Activated naive CD4-positive, alpha-beta T cell treated with anti-CD3 and anti-CD28 coated beads, Interleukin-2, amount 50 U/mL, for 16 hours (primary cell): ENCODE measurements at places on chromosomes 11 and 22.

DNA sequence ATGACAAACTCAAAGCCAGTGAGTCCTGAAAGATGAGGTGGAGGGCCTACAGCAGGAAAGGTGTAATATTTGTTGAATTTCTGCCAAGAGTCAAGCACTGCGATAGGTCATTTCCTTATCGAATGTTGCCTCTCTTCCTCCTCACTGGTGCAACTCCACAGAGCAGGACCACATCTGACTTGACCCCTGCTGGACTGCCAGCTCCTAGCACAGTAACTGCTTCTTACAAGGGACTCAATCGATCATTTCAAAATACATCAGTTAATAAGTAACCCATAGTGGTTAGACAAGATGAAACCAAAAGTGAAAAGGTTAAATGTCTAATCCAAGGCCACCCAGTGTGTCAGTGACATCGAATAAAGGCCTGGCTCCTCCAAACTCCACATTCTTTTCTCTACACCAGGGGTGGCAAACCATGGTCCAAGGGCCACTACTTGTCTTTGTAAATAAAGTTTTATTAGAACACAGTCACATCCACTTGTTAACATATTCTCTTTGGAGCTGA, 98.5 kb upstream of the CSNK2A3 start:
- no peak for DNase-seq

GRCh38 chr22:20803696-20804324, 29.9 kb downstream of the SERPIND1 start:
- peak; percentile 41 for DNase-seq

DNA sequence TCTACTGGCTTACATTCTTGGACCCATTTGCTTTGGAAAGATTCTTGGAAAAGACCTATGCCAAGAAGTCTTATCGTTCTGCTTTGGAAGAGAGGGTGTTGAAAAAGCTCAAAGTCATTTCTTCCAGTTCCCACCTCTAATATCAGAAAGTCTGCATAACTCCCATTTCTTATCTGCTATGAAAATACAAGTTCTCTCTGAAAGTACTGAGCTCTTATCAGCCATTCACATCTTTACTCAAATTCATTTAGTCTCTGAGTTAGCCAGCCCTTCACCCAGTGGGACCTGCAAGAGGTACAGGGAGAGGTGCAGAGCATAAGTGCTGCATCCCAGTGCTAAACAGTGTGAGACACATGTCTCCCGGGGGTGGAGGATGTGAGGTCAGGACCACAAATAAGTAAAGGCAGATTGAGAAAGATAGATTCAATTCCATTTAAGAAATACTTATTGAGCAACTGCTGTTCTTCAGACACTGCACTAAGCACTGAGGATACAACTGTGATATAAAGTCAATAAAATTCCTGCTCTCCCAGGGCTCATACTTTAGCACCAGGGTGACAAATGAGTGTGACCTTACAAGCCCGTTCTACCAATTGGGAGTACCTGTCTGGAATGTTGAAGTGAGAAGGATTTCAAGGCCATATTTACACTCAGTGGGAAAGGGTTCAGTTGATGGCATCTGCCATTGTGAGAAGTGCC, 76.7 kb downstream of the PISD start:
- DNase-seq: no peak

DNA sequence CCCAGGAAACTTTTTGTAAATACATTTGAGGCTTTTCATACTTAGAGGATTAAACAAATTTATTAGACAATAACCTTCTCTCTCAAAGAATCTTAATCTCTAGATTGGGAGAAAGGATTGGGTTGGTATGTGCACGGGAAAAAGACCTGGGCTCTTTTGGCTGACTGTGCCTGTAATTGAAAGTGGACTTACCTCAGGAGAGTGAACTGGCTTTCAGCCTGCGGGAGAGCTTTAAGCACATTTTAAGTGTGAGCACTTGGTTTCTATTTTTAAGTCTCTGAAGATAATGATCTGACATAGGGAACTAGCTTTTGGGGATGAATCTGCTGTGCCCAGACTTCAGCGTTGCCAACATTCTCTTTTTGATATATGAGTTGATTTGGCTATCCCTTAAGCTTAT, 35.8 kb downstream of the UVRAG start:
- no peak for DNase-seq

DNA sequence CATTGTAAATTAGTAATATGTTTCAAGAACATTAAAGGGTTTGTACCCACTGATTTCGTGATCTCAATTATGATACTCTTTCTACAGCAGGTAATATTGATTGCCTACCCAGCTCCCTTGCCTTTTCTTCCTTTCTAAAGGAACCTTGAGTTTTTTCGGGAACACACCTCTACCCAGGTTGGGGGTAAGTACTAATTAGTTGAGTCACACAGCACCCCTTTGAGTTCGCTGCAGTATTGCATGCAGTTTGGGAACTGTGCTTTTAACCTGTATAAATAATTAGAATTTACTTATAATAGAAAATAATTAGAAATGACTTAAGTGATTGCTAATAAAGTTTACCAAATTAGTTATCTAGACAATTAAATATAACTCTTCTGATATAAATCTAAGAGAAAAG, 24.9 kb downstream of the ARHGAP42 start:
- no peak for DNase-seq

- DNase-seq: no peak
Observed at GRCh38 chr11:114148013-114148382, 88.5 kb downstream of the ZBTB16 start.

- DNase-seq: no peak
Observed at GRCh38 chr11:109914809-109915653, 178.2 kb upstream of the ZC3H12C start.

GRCh38 chr11:74570266-74571061, 21.9 kb upstream of the POLD3 start:
- DNase-seq: peak; percentile 14

GRCh38 chr11:113435190-113435968, 39.8 kb downstream of the DRD2 start:
- DNase-seq: no peak

- DNase-seq: no peak
Observed at GRCh38 chr11:74697722-74698121, 33.5 kb downstream of the CHRDL2 start.

DNA sequence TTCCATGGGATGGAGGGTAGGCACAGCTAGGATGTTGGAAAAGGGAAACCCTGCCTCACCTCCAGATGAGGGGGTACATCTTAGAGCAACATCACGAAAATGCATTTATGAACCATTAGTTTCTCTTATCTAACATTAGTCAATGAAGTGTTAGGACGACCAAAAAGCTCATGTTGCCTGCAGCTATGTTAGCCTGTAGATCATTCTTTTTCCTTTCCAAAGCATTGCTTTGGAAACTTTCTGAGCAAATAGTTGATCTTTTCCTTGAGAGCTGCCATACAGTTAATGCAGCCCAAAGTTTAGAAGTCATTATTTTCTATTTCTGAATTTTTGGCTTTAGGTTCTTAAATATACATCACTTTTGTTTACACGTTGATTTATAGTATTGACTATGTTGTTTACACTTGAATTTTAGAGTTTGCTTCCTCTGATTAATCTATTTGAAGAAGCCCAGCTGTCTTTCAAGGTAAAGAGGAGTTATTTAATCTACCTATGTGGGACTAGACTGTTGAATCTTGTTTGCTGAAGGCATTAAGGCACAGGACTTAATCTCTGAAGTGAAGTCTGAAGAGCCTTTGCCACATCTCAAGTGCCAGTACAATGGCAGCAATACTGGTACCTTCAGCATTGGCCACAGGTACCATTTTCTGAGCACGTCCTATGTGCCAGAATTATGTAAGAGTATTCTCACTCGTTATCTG, 11.0 kb downstream of the POU2AF3 start:
- DNase-seq: no peak

DNA sequence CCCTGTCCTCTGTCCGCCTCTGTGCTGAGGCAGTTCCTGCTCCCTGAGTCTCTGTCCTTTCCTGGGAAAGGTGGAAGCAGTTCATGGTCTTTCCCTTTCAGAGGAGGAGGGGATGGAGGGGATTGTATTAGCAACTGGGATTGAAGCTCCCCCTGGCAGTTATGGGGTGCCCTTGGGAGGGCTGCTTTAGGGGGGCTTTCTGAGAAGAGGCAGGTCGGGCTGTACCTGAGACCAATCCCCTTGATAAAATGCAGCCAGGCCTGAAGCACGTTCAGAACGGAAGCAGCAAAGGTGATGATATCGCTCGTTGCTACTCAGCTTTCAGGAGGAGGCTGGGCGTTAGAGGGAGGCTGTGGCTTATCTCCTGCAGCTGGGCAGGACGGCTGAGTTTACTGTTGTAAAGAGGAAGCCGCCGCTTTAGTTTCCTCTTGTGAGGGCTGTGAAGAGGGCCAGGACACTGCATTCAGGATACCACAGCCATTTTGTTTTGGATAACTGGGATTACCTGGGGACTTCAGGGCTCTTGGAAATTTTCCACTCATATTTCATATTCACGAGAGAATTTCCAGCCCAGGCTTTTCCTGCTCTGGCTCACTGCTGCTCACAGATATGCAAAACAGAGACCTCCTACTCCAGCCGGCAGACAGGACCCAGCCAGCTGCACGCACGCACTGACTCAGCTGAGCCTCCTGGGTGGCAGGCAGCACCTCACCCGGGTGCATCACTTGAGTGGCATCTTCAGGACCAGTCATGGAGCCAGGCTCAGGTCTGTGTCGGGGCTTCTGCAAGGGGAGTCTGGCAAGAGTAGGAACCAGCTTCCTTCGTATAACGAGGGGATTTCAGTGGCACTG, 798 bp downstream of the AMPD3 start:
- DNase-seq: peak; percentile 83

DNA sequence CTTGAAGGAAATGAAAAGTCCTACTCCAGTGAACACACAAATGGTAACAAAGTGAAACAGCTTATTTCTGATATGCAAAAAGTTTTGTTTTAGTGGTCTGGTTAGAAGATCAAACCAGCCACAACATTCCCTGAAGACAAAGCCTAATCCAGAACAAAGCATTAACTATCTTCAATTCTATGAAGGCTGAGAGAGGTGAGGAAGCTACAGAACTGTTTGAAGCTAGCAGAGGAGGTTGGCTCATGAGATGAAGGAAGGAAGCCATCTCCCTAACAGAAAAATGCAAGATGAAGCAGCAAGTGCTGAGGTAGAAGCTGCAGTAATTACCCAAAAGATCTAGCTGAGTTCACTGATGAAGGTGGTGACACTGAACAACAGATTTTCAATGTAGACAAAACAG, 168.4 kb downstream of the IGLL1 start:
- no peak for DNase-seq

DNA sequence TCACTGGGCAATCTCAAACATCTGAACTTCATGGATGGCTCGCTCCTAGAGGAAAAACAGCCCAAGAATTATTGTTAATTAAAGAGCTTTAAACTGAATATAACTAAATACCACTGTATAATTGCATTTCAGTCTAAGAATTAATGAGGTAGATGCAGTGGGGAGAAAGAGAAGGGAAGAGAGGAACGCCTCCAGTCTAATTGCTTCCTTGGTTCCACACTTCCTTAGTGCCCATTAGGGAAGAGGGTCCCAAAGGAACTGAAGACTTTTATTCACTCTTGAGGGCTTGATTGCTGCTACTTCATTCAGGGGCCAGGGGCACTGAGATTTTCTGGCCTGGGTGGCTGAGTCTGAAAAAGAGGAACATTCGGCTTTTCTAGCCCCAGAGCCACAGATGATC, 11.8 kb upstream of the OR10G7 start:
- DNase-seq: no peak

GRCh38 chr22:31119026-31119717, 3.6 kb upstream of the INPP5J start:
- no peak for DNase-seq

DNA sequence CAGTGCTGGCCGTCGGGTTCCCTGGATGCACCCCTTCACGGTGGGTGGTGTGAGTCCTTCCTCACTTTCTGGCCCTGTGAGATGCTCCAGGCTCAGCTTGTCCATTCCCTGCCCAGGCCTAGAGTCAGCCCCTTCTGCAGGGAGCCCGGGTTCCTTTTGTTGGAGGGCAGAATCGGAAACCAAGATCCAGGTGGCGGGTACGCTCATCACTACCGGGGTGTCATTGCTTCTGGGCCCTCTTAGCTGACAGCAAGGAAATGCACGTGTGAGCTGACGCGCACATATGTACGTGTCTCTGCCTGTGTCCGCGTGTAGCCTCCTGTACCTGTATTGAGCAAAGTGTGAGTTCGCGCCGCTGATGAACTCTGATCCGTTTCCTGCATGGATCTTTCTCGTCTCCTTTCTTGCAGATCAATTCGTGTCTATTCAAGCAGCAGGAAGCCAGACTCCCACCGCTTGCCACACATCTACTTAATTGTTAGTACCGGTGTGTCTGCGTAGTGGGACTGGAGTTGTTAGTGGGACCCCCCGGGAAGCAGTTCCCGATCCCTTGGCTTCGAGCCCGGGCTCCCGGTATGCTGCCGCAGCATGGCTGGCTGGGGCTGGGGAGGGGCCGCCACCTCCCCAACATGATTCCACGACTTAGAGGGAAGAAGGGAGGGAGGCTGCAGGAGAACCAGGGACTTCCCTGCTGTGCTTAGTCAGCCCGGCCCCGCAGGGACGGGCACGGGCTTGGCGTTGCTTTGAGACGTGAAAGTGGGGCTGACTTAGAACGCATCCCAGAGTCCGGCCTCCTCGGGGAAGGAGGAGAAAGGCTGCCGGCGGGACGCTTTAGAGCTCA, 35.9 kb upstream of the GRAMD4 start:
- no peak for DNase-seq

- DNase-seq: no peak
Observed at GRCh38 chr22:24054356-24054755, 43.3 kb downstream of the CABIN1 start.

DNA sequence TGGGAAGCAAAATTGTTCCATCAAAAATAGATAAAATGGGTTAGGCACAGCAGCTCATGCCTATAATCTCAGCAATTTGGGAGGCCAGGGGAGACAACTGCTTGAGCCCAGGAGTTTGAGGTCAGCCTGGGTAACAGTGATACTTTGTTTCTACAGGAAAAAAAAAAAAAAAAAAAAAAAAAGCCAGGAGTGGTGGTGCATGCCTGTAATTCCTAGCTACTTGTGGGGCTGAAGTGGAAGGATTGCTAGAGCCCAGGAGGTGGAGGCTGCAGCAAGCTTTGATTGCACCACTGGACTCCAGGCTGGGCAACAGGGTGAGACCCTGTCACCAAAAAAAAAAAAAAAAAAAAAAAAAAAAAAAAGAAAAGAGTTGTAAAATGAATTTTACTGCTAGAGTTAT, 49.6 kb downstream of the KIF18A start:
- no peak for DNase-seq

GRCh38 chr11:127037596-127037995, 37.0 kb upstream of the KIRREL3 start:
- DNase-seq: no peak

- DNase-seq: no peak
Observed at GRCh38 chr11:2517386-2518064, 72.7 kb downstream of the KCNQ1 start.

GRCh38 chr11:33478111-33478573, 221.0 kb downstream of the HIPK3 start:
- DNase-seq: no peak
